ENCODE measurements at places on chromosomes 7 and 10.
A peak's percentile ranks its signal among the peaks of the same experiment; 100 is the strongest.

DNA sequence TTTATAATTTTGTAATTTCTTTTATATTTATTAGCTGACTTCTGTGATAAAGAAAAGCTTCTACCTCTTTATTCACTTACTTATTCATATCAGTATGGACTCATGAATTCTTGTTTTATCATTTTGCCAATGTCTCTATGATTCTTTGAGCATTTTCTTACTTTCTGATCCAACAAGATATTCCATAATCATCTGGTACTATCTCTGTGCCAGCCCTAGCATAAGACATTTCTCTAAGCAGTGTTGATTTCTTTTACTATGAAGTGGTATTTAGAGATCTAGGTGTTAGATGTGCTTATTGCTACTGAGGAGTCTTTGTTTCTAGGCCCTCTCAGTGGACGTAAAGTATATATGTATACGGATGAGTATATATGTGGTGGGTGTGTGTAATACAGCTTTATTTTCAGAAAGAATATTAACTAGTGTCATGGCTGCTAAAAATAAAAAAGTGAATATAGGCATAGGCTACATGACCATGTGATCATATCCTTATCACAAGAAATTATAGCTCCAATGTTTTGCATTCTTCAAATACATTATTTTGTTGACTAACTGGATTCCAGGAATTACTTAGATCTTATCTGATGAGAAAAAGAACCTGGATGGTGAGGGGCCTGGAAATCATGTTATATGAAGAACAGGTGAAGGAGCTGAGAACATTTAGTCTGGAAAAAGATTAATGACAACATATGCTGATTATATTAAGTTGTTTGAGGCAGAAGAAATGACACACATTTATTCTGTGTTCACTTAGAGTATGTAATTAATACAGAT lies 13.1 kb downstream of the PHTF2 start:
- DNase-seq = no peak

- no peak for DNase-seq
Observed at GRCh38 chr10:101217450-101218281, 11.6 kb downstream of the LBX1 start.

DNA sequence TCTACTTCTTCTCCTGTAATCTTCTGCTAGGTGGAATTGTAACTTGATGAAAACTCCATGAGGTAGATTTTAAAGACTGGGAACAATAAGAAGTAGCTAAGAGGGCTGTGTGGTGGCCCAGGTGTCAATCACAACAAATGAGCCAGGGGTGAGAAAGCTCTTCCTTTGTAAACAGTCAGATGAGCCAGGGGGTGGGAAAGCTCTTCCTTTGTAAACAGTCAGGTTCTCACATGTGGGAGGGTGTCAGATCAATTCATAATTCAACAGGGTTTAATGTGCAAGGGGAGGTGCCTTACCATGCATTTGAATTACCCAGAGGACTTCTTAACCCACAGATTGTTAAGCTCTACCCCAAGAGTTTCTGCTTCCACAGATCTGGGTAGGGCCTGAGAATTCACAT lies 312.4 kb upstream of the AUTS2 start:
- DNase-seq = no peak

DNA sequence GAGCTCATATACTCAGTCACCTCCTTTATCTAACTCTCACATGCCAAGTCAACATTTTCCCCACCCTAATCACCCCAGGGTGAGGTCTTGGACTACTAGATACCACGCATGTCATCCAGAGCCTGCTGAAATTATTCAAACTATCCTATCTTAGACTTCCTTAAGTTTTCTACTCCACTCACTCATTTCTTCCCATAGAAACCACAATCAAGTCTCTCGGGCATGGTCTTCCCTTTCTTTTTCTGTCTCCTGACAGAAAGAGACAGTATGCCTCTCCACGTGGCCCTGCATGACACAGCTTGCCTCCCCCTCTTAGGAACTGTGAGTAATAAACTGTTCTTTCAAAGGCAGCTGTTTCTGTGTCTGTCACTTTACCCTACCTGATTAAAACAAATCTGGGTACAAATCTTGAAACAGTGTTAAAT lies 29.4 kb downstream of the TAS2R41 start:
- DNase-seq = no peak

DNA sequence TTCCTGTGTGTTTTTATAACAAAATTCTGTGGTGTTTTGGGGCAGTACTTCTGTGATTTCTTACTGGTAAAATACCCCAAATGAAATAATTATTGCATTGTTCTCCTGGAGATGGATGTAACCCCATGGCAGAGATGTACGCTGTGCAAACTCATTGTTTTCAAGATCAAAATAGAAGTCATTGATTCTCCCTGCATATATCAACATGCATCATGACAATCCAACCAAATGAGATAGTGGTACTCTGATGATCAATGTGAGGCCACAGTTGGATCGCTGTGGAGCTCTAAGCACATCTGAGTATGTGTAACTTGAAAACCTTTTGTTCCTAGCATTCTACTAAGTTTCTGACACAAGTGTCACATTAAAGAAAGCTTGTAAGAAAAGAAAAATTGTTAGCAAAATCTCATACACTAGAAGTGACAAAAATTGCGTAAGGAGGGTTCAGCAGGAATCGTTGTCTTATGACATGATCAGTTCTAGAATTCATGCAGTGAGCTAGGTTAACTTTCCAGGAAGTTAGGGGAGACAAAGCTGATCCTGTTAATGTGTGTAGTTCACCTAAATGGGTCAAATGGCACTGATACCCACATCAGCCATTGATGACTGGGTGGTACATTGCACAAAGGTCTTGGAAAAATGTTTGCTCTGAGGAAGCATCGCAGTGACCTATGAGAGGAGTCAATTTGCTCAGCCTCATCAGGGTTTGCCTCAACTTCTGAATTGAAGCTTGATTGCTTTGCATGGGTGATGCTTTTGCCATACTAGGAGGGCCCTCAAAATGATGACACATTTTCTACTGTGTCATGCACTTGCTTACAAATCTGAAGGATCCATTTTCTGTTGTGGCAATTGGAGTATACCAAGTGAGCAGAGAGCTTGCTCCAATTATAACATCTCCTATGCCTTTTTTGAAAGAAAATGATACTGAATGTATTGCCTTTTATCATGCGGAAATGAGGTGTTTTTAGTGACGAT lies 145.1 kb downstream of the PLXDC2 start:
- DNase-seq = no peak

DNA sequence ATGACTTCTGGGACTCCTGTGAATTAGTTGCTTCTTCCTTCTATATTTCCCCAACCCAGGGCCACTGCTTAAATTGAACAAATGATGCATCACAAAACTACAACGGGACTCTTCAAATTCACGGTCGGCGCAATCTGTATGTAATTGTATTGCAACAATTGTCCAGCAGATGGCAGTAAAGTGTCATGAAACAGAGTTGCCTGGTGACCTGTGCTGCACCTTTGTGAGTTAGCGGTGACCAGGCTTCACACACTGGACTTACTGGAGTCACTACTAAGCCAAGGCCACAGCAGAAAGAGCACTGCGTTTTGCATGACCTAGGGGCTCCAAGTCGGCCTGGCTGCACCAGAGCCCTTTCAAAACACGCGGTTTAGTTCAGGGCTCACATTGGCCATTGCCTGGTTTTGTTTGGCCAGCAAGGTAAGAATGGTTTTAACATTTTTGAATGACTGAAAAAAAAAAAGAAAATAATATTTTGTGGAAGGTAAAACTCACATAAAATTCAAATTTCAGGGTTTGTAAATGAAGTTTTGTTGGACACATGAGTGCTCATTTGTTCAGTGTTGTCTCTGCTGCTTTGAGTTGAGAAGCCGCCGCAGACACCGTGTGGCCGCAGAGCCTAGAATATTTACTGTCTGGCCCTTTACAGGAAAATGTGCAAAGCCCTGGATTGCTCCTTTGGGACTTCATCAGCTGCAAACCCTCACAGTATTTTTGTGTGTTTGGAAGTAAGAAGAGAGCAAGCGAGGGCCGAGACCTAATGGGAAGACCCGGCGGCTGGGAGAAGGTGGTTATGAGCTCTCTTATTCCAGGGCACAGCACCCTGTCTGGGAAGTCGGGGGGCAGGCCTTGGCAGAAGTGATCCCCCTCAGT lies 23.2 kb upstream of the ZNF32 start:
- peak; percentile 50 for DNase-seq

- peak; percentile 8 for DNase-seq
Observed at GRCh38 chr10:101897633-101898032, 54.0 kb upstream of the KCNIP2 start.

DNA sequence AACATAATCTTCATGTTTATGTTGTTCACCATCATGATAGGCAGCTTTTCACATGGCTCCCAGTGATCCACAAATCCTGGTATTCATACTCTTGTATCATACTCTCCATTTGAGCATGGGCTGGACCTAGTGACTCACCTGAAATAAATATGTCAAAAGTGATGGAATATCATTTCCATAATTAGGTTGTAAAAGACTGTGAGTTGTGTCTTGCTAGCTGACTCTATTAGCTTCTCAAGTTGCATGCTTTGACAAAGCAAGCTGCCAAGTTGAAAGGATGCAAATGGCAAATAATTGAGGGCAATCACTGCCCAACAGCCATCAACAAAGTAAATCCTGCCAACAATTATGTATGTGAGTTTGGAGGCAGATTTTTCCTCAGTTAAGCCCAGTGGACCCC lies 300.4 kb downstream of the AHR start:
- peak; percentile 30 for DNase-seq

DNA sequence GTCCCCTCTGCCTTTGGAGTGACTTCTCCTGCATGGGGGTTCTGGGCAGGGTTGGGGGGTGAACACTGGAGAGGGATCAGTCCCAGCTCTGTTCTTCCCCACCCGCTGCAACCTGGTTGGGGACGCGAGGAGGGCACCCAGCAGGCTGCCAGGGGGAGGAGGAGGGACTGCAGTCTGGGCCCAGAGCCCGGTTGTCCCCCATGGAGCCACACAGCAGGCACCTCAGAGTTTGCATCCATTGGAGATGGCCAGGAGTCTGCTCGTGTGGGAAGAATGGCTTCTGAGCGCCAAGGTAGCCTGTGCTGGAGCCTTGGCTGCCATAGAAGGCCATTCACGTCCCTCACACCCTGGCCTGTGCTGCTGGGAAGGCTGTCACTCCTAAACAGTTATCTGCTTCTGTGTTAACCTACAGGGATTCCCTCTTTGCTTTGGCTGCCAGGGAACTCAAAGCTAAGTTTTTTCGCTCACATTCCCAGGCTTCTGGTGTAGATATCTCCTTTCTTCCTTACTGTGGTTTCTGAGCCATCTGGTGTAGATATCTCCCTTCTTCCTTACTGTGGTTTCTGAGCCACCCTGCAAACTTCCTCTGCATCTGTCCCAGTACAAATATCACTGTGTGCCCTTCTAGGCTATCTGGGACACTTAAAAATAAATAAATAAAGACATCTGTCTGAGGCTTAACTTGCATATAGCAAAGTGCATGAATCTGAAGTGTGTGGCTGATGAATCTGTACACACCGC lies 133.7 kb downstream of the LHPP start:
- no peak for DNase-seq

DNA sequence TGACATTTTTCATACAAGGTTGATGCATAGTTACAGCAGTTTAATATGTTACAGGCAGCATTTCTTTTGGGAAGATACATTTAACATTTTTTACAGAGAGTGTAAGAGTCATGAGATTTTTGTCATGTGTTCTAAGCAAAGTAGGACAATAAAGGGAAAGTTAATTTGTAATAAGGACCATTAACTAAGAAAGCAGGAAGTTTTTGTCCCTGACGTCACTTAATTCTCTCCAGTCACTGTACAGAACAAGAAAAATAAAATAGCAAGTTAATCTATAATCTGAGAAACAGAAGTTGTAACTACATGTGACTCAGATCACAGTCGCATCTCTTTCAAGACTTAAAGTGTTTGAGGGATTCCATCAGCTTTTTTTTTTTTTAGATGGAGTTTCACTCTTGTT lies 49.5 kb upstream of the CAPZA2 start:
- peak; percentile 97 for DNase-seq

DNA sequence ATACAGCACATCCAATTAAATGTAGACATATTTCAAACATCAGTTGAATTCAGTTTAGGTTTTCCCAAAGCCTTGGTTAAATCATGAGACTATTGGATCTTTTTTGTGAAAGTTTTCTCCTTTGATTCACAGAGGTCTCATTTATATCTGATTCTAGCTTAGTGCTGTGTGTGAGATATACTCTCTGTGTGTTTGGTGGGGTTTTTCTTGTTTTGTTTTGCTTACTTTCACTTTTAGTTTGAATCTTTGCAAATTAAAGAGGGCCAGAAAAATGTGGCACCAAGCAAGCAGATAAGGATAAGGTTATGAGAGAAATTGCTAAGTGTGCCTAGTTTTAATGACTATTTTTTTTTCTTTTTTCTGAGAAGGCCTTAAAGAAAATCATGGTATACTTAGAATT lies 12.6 kb upstream of the OR6B1 start:
- no peak for DNase-seq

DNA sequence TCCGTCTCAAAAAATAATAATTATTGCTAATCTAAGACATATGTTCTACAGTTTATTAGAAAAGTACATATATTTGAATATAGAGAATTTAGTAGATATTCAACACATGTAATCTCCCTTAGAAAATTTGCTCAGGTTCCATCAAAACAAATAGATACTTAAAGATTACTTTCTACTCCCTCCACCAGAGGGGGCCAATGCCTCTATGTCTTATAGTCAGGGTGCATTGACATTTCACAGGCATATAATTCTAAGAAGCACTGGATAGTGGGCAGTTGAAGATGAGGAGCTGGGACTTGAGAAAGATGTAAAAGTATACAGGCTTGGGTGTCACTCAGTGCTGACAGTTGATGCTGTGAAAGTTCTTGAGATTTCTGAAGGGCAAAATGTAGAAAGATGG lies 301.6 kb upstream of the HPS1 start:
- peak; percentile 11 for DNase-seq

GRCh38 chr10:102593074-102593803 lies 51.0 kb upstream of the TRIM8 start:
- peak; percentile 38 for DNase-seq

DNA sequence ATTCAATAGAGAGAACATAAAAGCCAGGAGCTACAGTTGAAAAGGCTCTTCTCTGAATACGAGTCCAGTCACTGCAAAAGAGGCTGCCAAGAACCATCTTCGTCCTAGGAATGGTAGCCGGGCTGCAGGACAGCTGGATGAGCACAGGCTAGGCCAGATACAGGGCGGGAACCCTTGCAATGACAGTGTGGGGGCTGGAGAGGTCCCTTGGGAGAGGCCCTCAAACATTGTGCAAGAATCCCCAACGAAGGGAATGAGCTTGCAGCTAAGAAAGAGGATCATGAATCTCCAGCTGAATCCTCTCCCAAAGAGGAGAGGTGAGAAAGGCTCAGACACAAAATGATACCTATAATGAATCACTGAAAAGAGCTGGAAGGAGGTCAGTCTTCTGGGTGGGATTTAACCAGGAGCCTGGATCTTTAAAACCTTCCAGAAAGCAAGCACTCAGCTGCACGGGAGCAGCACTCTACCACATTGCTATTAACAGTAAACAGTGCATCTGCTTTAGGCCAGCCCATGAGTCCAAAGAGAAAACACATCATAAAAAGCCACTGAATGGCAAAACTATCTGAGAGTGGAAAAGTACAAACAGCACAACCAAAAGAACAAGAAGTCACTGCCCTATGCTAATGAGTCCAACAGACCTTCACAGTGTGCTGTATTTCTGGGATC lies 287.9 kb downstream of the TNS3 start:
- no peak for DNase-seq

Data from kidney glomerular epithelial cell (primary cell).